Body of pancreas (tissue), 4 donors: ENCODE measurements at places on chromosomes 3 and 15. TPM values are rescaled to one million over a fixed set of nuclear protein-coding genes. Genes with fewer than 3 reads are reported as not detected.

SKIL gene
- 17.5 TPM for total RNA-seq

STAB1 gene
- 50.4 TPM for total RNA-seq

SLMAP gene
- total RNA-seq = 36.6 TPM

PLSCR2 gene
- total RNA-seq = not detected

DNA sequence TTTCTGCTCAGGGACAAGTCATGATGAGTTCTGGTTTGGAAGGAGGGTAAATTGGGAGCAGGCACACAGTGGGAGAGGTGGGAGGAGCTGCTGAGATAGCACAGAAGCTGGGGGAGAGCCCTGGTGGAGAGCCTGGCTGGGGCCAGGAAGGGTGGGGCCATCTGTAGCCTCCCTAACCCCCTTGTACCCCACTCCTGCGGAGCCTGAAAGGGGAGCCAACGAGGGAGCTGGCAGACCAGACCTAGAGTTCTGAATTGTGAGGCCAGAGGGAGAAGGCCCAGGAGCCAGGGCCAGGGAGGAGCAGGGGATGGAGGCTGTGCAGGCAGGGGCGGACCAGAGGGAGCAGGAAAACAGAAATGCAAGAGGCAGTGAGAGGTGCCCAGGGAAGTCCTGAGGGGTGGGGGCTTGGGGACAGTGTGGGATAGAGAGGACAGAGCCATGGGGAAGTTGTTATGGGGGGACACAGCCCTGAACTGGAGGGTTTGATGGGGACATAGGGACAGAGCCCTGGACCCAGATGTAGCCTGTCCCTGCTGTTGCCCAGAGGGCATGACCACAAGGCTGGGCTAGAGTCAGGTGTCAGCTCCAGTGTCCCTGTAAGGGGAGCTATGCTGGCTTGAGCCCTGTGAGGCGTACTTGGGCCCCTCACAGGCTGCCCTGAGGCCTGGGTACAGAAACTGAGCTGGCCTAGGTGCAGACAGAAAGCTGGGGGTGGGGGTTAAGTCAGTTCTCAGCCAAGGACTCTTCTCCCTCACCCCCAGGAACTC, 1.2 kb downstream of the TMIE start:
- H3K4me1 ChIP-seq = peaks cover 12% of the 10 kb centered on the region
- H3K27ac ChIP-seq = no peak overlapping the region

DNA sequence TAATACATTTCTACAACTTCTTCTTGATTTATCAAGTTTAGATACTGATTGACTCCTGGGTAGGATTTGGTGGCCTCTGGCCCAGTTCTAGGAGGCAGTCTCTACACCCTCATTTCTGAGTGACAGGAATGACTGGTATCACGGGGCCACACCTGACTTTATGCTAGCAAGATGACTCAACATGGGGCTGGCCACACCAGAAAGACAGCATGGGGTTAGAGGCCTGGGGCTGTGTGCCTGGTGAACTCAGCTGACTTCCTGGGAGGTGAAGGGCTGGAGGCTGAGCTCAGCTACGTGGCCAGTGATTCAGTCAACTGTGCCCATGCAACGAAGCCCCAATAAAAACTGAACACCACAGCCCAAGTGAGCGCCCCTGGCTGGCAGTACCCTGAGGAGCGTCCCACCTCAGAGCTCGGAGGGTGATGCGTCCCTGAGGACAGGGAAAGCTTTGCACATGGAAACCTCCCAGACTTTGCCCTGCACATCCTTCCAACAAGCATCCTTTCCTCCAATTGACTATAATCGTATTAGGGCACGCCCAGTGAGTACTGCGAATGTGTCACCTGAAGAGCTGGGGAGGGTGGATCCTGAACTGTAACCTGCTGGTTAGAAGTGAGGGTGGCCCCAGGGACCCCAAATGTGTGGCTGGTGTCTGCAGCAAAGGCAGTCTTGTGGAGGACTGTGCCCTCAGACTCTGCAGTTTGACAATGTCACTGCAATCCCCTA, 57.2 kb downstream of the NIPA2 start:
- peaks cover 14% of the 10 kb centered on the region for H3K36me3 ChIP-seq
- no peak overlapping the region for H3K27ac ChIP-seq
- no peak overlapping the region for H3K4me3 ChIP-seq
- no peak for DNase-seq

DNA sequence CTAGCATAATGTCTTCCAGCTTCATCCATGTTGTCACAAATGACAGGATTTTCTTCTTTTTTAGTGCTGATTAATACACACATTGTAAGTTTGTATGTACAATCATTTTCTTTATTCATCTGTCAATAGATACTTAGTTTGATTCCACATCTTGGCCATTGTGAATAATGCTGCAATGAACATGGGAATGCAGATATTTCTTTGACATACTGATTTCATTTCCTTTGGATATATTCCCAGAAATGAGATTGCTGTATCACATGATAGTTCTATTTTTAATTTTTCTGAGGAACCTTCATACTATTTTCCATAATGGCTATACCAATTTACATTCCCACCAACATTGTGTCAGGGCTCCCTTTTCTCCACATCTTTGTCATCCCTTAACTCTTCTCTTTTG, 117.9 kb downstream of the MEIS2 start:
- no peaks in the 10 kb centered on the region for H3K27me3 ChIP-seq
- no peak for DNase-seq
- H3K27ac ChIP-seq = no peak overlapping the region
- H3K4me1 ChIP-seq = no peaks in the 10 kb centered on the region

- H3K27me3 ChIP-seq = no peaks in the 10 kb centered on the region
- H3K4me3 ChIP-seq = no peak overlapping the region
- DNase-seq = no peak
- H3K27ac ChIP-seq = no peak overlapping the region
- H3K36me3 ChIP-seq = no peaks in the 10 kb centered on the region
These were observed 71.9 kb downstream of the BOC start for GRCh38 chr3:113283306-113283705.

- no peaks in the 10 kb centered on the region for H3K36me3 ChIP-seq
- no peak for DNase-seq
- no peak overlapping the region for H3K27ac ChIP-seq
- H3K4me3 ChIP-seq = no peak overlapping the region
These were observed 27.3 kb upstream of the TRAK1 start for GRCh38 chr3:42063888-42064287.
